ENCODE measurements at places on chromosomes 6 and 20. TPM values are rescaled to one million over a fixed set of nuclear protein-coding genes. Genes with fewer than 3 reads are reported as not detected.

DNA sequence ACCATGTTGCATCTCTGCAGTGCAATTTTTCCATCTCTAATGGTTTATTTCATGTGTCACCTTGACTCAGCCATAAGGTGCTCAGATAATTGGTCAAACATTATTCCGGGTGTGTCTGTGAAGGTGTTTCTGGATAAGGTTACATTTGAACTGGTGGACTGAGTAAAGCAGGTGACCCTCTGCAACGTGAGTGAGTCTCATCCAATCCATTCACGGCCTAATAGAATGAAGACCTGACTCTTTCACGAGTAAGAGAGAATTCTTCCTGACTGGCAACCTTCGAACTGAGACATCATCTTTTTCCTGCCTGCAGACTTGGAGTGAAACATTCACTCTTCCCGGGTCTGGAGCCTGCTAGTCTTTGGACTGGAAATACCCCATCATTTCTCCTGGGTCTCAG is 77.1 kb upstream of the SLC22A23 start:
- DNase-seq, result no peak

DNA sequence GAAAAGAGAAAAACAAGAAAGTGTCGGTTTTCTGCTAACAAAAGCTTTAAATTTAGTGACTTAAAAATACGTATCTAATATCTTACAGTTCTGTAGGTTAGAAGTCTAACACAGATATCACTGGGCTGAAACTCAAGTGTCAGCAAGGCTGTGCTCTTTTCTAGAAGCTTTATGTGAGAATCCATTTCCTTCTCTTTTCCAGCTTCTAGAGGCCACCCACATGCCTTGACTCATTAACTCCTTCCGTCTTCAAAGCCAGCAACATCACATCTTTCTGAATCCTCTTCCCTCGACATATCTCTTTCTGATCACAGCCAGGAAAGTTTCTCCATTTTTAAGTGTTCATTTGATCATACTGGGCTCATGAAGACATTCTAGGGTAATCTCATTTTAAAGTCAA is 262.0 kb downstream of the MAFB start:
- DNase-seq, result no peak

GPX5 gene
- not detected for total RNA-seq

DNA sequence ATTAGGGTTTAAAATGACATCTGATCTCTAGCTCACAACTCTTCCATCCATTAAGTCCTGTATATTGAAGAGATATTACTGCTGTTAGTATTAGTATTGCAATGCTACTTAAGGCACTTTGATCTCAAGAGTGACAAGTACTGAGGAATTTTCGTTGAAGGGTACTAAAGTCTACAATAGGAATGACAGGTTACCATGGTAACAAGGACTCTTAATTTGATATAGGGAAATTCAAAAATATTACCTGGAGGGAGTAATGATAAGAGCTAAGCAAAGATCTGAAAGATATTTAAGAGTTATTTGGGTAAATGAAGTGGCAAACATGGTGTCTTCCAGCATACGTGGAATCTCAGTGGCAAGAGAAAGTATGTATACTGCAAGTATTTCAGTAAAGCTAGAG is 518.0 kb upstream of the SLC35B3 start:
- no peak for DNase-seq

PGK2 gene
- total RNA-seq, result not detected

DNA sequence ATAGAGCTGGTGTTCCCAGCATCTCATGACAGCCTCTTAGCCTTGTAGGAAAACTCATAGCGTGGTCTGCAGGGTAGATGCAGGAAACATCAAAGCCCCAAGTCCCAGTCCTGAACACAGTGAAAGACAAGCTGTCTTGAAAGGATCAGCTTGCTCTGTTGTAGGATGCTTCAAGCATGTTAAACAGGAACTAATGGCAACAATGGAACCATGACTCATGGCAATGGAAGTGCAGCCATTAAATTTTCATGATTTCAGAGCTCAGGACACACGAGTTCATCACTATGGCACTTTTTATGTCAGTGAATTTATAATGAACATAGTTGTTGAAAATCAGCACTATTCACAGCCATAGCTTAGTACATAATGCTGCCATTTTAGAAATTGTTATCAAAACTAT is 367.7 kb downstream of the KIF16B start:
- no peak for DNase-seq

DXO gene
- 14.9 TPM for total RNA-seq

DNA sequence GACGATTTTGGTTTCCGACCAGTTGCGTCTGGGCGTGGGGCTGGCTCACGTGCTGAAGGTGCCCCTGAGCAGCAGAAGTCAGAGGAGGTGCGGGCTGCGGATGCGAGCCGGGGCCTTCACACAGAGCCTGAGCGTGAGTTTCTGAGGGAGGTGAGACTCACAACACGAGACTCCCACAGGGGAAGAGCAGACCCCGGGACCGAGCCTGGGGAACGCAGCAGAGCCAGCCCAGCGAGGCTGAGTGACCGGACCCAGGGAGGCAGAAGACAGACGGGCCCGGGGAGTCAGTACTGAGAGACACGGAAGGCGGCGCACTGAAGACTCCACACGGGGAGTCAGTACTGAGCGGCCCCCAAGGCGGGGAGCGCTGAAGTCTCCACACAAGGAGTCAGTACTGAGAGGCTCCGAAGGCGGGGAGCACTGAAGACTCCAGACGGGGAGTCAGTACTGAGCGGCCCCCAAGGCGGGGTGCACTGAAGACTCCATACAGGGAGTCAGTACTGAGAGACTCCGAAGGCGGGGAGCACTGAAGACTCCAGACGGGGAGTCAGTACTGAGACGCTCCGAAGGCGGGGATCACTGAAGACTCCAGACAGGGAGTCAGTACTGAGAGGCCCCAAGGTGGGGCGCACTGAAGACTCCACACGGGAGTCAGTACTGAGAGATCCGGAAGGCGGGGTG is 77.8 kb downstream of the DLL1 start:
- DNase-seq, result no peak

XKR7 gene
- not detected for total RNA-seq

- no peak for DNase-seq
Observed at GRCh38 chr6:33319939-33320314, 2.4 kb upstream of the ZBTB22 start.

C20orf204 gene
- total RNA-seq, result 0.16 TPM

IMPG1 gene
- total RNA-seq, result not detected

DNA sequence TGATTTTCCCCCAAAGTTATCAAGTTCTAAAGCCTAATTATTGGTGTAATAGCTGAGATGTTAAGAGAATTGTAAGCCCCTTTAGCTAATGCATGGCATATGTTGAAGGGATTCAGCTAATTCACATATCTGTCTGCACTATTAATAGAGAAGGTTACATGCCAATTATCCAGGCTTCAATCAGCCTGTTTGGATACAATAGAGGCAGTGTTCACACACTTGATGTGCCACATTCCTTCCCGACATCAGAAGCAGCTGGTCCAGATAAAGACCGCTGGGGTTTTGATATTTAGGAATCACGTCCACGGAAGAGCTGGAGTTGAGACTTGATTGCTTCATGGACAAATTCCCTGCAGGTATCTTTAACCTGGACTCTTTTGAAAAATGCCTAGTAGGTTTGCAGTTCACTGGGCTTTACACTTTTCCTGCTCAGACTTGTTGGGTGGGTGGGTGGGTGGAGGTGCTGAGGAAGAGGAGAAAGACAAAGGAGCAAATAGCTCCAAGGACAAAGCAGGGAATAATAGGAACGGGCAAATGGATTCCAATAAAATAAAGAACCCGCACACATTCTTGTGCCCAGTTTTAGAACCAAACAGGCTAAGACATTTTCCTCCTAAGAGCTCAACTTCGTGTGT is 142.6 kb upstream of the ZNF217 start:
- DNase-seq, result no peak

DNA sequence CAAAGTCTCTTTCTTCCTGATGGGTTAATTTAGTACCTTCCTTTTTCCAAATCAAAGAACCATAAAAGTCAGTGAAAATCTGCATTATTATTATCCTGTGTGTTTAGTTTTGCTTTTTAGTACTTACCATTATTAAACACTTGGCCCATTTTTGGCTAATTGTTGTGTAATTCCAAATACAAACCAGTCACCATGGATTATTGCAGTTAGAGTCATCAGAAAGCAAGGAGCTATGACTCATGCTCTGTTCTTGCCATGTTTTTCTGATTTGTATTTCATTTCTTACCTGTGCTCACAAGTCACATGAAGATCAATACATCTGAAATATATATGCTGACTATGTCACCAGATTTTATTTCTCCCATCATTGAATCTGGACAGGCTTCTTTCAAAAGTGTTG is 31.3 kb downstream of the SLC22A3 start:
- DNase-seq, result no peak
